ENCODE measurements at places on chromosomes 4 and X.

GRCh38 chr4:17811078-17811603 is 362 bp downstream of the NCAPG start:
- no peak for DNase-seq

DNA sequence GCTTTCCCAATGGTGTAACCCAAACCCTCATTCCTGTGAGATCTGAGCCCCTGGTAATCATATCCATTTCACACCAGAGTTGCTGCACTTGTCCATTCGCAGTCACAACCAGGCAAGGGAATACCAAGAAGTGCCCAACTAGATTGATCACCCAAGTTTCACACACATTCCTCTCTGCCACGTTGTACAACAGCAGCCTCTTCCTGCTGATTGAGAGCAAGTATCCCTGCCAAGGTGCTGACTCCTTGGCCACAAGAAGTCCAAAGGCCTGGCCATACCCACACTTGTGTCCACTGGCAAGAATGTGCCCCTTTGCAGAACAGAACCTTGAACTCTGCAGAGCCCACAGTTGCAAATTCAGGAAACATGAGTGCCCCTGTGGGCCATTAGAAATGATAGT is 6.5 kb upstream of the ACOT9 start:
- no peak for DNase-seq

- DNase-seq: no peak
Measured at GRCh38 chr4:42216664-42217063, 64.2 kb upstream of the BEND4 start.

GRCh38 chr4:35252866-35253265 is 991.4 kb downstream of the ARAP2 start:
- no peak for DNase-seq

- DNase-seq: no peak
Measured at GRCh38 chr4:190121759-190122158, 51.8 kb upstream of the DUX4 start.

GRCh38 chr4:77820649-77821561 is 1.7 kb upstream of the CNOT6L start:
- no peak for DNase-seq

- no peak for DNase-seq
Measured at GRCh38 chrX:79107891-79108718, 36.4 kb upstream of the GPR174 start.
